ENCODE measurements at places on chromosomes 7 and 10. TPM values are rescaled to one million over a fixed set of nuclear protein-coding genes. Genes with fewer than 3 reads are reported as not detected.

TMEM236 gene
- 0.38 TPM for total RNA-seq

DPY19L1 gene
- 10.4 TPM for total RNA-seq

ADAMTS14 gene
- total RNA-seq, result 0.13 TPM

GRCh38 chr10:43945094-43945730 lies 296.5 kb upstream of the ZNF32 start:
- no peak for DNase-seq

DNA sequence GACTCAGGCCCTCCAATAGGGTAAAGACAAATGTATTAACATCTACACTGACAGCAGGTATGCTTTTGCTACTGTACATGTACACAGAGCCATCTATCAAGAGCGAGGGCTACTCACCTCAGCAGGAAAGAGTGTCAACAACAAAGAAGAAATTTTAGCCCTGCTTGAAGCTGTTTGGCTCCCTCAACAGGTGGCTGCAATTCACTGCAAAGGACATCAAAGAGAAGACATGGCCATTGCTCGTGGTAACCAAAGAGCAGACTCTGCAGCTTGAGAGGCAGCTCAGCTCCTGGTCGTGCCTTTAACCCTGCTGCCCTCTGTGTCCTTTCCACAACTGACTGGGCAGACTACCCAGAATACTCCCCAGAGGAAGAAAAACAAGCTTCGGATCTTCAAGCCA lies 5.1 kb downstream of the AKR1B15 start:
- DNase-seq, result no peak

DNA sequence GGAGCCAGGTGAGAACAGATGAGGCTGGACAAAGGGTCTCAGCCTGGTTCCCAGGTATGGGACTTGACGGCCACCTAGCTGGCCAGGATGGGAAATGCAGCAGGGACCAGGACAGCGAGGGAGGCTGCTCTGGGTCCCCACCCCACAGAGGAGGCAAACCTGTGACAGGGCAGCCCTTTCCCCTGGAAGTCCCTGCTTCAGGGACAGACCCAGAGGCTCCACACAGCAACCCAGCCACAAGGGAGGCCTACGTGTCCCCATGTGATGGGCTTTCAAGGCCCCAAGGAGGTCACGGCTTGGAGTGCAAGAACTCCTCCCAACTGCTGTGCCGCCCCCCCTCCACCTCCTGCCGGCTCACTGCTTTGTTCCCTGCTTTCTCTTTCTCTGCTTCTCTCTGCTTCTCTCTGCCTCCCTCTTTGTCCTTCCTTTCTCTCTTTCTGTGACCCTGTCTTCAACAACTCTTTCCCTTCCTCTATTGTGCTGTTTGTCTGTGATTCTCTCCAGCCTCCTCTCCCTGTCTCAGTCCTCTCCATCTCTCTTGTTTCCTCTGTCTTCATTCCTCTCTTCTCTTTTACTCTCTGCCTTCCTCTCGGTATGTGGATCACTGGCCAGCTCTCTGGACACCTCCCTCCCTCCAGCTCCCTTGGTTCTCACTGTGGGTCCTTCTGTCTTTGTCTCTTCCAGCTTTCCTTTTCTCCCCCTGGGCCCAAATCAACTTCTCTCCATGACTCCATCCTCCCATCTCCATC lies 9.6 kb upstream of the EIF5AL1 start:
- DNase-seq, result no peak
